HFFc6 (cell line): ENCODE measurements at places on chromosomes 5 and 9. TPM values are rescaled to one million over a fixed set of nuclear protein-coding genes. Genes with fewer than 3 reads are reported as not detected.
A peak's percentile ranks its signal among the peaks of the same experiment; 100 is the strongest.

Gene CORO2A
- 1.2 to 2.4 TPM (median 2.0 TPM) in 3 replicates for total RNA-seq

Gene AGXT2
- not detected in 2 replicates for total RNA-seq

Gene KIF24
- total RNA-seq = 1.5 to 3.0 TPM (median 2.2 TPM) in 3 replicates

Gene TRMT10B
- total RNA-seq = 1.7 to 2.4 TPM (median 2.1 TPM) in 3 replicates

Gene OBP2B
- total RNA-seq = not detected in 2 replicates

Gene PFN3
- total RNA-seq = not detected in 3 replicates

DNA sequence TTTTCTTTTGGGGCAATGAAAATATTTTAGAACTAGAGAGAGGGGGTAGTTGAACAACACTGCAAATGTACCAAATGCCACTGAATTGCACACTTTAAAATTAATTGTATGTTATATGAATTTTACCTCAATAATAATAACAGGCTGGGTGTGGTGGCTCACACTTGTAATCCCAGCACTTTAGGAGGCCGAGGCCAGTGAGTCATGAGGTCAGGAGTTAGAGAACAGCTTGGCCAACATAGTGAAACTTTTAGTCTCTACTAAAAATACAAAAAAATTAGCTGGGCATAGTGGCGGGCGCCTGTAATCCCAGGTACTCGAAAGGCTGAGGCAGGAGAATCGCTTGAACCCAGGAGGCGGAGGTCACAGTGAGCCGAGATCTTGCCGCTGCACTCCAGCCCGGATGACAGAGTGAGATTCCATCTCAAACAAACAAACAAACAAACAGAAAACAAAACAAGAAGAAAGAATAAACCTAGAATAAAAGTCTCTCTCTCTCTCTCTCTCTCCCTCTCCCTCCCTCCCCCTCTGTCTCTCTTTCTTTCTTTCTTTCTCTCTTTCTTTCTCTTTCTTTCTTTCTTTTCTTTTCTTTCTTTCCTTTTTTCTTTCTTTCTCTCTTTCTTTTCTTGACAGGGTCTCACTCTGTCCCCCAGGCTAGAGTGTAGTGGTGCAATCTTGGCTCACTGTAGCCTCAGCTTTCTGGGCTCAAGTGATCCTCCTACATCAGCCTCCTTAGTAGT lies 91.1 kb downstream of the BASP1 start:
- peaks cover 7% of the 10 kb centered on the region; the same call in 1 of the 2 replicates for H3K36me3 ChIP-seq
- H3K27ac ChIP-seq = no peak overlapping the region
- DNase-seq = no peak
- H3K4me3 ChIP-seq = no peak overlapping the region
- H3K27me3 ChIP-seq = peaks cover 4% of the 10 kb centered on the region

- H3K36me3 ChIP-seq = no peaks in the 10 kb centered on the region
- no peak overlapping the region for H3K27ac ChIP-seq
- no peaks in the 10 kb centered on the region for H3K4me1 ChIP-seq
- H3K4me3 ChIP-seq = no peak overlapping the region
- DNase-seq = no peak
- peaks cover 1% of the 10 kb centered on the region for H3K27me3 ChIP-seq
Measured at GRCh38 chr5:91486638-91487037, 103.5 kb upstream of the ARRDC3 start.

- H3K27me3 ChIP-seq = peaks cover 1% of the 10 kb centered on the region
- peaks cover 35% of the 10 kb centered on the region for H3K4me1 ChIP-seq
- H3K4me3 ChIP-seq = no peak overlapping the region
- no peaks in the 10 kb centered on the region for H3K36me3 ChIP-seq
- DNase-seq = no peak
- H3K27ac ChIP-seq = no peak overlapping the region
Measured at GRCh38 chr5:179374506-179375235, 29.4 kb upstream of the ADAMTS2 start.

DNA sequence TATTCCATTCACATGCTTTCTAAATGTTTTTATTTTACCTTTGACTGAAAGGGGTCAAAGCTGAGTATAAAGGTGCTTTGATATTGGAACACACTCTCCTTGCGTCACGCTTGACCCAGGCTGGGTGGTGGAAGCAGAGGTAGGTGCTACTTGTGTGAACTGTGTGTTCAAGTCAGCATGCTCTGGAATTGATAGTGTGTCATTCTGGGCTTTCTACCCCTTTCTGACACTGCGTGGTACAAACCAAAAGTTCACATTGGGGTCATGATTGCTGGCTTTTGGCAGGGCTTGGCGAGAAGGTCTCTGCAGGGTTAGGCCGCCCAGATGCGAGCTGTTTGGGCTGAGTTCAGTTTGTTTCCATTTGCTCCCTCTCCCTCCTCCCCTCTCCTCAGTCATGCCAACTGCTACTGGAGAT lies 131.8 kb downstream of the ADAMTSL1 start:
- H3K4me1 ChIP-seq = peaks cover 42% of the 10 kb centered on the region
- no peak overlapping the region for H3K27ac ChIP-seq
- peaks cover 37% of the 10 kb centered on the region for H3K36me3 ChIP-seq

- H3K27ac ChIP-seq = no peak overlapping the region
- DNase-seq = no peak
- H3K4me3 ChIP-seq = no peak overlapping the region
- H3K36me3 ChIP-seq = peaks cover 15% of the 10 kb centered on the region
Measured at GRCh38 chr5:160036243-160036642, 27.3 kb downstream of the TTC1 start.

DNA sequence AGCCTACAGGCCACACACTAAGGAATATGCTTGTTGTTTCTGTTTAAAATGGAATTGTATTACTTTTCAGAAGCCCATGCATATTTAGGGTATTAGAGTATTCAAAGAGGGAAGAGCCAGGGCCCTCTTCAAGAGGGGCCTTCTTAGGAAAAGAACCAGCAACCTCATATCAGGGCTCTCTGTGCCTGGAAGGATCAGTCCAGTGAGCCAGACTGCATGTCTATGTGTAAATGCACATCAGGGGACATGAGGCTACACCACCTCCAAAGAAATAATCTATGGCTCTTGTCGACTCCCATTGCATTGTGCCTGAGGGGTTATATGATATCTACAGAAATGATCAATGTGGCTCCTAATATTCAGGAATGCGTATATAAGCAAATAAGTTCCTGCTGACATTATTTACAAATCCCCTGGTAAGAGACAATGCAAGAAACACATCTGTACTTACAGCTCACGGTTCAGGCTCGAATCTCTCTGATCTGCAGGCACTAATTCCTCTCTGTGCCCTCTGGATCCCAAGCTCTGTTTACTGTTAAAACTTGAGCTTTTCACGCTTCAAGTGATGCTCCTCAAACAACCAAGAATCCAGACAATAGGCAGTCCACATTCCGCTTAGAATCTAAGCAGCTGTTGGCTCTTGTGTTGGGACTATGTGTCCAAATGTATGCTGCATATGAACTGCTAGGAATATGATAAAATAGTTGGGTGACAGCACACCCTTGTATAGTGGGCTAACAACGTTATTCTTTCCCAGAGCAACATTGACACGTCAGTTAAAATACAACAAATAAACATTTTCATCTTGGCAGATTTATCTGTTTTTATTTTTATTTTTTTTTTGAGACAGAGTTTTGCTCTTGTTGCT lies 150.2 kb upstream of the KLF9 start:
- no peaks in the 10 kb centered on the region for H3K36me3 ChIP-seq
- no peak for DNase-seq
- H3K27ac ChIP-seq = peak overlapping the region; percentile 91
- H3K4me3 ChIP-seq = peak overlapping the region; percentile 55; the same call in 1 of the 2 replicates
- H3K27me3 ChIP-seq = no peaks in the 10 kb centered on the region; the same call in 1 of the 2 replicates
- H3K4me1 ChIP-seq = peaks cover 30% of the 10 kb centered on the region

- peaks cover 2% of the 10 kb centered on the region; the same call in 1 of the 2 replicates for H3K27me3 ChIP-seq
- no peak overlapping the region for H3K27ac ChIP-seq
- no peak overlapping the region for H3K4me3 ChIP-seq
- DNase-seq = no peak
Measured at GRCh38 chr9:629146-629545, 212.4 kb upstream of the DMRT1 start.

DNA sequence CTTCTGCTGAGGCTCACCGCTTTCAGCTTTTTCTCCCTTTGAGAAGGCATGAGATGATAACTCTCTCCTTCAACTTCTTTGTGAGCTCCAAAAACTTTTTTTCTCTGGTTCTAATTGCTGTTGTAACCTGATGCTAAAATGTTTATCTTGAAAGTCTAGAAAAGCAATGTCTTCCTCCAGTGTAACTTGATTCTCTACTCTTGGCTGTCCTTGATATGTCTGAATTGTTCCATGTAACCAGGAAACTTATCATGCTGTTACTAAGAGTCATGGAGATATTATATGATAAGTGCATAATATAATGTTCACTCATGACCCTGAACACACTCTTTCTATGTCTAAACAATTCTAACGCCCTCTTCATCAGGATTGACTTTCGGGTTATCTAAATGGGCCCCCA lies 128.0 kb upstream of the ABCA1 start:
- H3K36me3 ChIP-seq = peaks cover 10% of the 10 kb centered on the region
- DNase-seq = no peak
- H3K4me1 ChIP-seq = peaks cover 46% of the 10 kb centered on the region

DNA sequence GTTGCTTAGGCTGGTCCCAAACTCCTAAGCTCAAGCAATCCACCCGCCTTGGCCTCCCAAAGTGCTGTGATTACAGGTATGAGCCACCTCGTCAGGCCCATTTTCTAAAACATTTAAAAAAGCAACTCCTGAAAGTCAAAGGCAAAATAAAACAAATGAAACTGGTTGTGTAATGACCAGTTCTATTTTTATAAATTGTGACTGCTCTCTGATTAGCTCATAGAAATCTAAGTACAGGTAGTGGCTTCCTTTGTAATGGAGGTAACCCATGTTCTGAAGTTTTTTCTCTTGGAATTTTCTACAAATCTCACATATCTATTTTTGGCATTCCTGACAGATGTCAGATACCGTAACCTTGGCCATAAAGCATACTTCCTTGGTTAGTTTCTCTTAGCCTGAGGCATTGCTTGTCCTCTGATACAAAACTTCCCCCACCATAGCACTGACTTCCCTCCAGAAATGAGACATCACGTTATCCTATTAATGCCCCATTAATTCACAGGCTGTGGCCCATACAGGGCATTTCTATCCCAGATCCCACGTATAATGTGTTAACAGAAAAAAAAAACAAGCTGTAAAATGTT lies 14.1 kb upstream of the AK3 start:
- no peak overlapping the region for H3K27ac ChIP-seq
- DNase-seq = no peak
- peaks cover 17% of the 10 kb centered on the region for H3K4me1 ChIP-seq
- H3K36me3 ChIP-seq = no peaks in the 10 kb centered on the region

GRCh38 chr5:156920861-156921431 lies 42.1 kb downstream of the TIMD4 start:
- no peaks in the 10 kb centered on the region for H3K27me3 ChIP-seq
- no peak overlapping the region for H3K4me3 ChIP-seq
- no peaks in the 10 kb centered on the region for H3K4me1 ChIP-seq
